ENCODE measurements at places on chromosomes 13 and 19. TPM values are rescaled to one million over a fixed set of nuclear protein-coding genes. Genes with fewer than 3 reads are reported as not detected.
A peak's percentile ranks its signal among the peaks of the same experiment; 100 is the strongest.

The SIGLEC14 gene
- total RNA-seq, result not detected

GRCh38 chr13:59677966-59678814 is 485.5 kb downstream of the DIAPH3 start:
- no peaks in the 10 kb centered on the region for H3K27me3 ChIP-seq
- peak; percentile 29 for DNase-seq
- no peaks in the 10 kb centered on the region for H3K36me3 ChIP-seq
- no peaks in the 10 kb centered on the region for H3K4me1 ChIP-seq
- no peak overlapping the region for H3K27ac ChIP-seq

DNA sequence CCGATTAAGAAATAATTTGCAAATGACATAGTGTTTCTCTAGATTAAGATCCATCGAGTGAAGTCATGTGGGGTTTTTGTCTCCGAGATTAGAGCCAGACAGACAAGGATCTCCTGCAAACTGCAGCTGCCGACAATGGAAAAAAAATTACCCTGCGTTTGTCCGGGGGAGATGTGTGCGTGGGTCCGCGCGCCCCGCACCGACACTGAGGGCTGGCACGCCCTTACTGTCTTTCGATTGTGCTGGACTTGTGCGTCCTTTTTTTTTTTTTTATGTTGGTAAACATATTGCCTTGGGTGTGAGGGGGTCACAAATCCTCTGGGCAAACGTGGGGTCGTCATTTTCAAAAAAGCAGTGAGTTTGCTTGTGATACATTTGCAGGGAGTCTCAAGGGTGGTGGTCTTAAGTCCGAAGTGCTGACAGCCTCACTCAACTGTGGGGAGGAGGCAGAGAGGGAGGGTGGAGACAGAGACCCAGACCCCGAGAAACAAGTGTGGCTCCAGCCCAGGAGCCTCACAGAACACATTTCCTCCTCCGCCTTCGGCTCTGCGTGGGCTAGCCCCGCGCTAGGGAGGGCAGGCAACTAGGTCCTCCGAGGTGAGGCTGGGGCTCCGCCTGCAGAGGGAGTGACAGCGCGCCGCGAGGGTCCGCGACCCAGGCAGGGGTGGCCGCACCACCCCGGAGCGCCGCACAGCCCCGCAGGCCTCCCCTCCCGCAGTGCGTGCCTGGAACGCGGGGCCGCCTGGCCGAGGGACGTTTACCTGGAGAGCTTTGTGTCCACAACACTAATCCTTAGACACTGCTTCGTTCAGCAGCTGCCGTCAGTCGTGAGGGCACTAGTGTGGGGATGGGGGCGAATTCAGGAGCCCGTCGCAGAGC is 11.7 kb upstream of the SOX1 start:
- no peaks in the 10 kb centered on the region for H3K4me1 ChIP-seq
- H3K27ac ChIP-seq, result no peak overlapping the region
- H3K27me3 ChIP-seq, result peaks cover 9% of the 10 kb centered on the region
- DNase-seq, result no peak
- H3K36me3 ChIP-seq, result no peaks in the 10 kb centered on the region

DNA sequence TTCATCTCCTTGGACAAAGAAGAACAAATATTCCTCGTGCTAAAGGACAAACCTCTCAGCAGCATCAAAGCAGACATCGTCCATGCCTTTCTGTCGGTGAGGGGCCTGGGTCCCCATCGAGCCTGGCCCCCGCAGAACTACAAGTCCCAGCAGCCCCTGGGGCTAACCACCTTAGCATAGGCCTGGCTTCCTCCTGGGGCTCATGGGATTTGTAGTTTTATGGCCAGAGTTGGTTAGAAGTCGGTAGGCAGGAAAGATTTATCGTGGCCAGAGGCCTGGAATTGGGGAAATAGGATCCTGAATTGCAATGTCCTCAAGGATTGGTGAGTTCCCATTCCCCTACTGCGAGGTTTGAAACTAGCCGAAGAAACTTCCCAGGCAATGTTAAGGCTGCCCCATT is 19.6 kb downstream of the TMEM150B start:
- no peaks in the 10 kb centered on the region for H3K27me3 ChIP-seq
- H3K4me3 ChIP-seq, result no peak overlapping the region
- H3K27ac ChIP-seq, result no peak overlapping the region
- no peak for DNase-seq
- H3K36me3 ChIP-seq, result peaks cover 19% of the 10 kb centered on the region
- H3K4me1 ChIP-seq, result peaks cover 7% of the 10 kb centered on the region

- no peaks in the 10 kb centered on the region for H3K27me3 ChIP-seq
- H3K4me1 ChIP-seq, result peaks cover 38% of the 10 kb centered on the region
- peaks cover 2% of the 10 kb centered on the region for H3K36me3 ChIP-seq
- DNase-seq, result no peak
These were observed 60.9 kb downstream of the PEX11G start for GRCh38 chr19:7427944-7428343.

DNA sequence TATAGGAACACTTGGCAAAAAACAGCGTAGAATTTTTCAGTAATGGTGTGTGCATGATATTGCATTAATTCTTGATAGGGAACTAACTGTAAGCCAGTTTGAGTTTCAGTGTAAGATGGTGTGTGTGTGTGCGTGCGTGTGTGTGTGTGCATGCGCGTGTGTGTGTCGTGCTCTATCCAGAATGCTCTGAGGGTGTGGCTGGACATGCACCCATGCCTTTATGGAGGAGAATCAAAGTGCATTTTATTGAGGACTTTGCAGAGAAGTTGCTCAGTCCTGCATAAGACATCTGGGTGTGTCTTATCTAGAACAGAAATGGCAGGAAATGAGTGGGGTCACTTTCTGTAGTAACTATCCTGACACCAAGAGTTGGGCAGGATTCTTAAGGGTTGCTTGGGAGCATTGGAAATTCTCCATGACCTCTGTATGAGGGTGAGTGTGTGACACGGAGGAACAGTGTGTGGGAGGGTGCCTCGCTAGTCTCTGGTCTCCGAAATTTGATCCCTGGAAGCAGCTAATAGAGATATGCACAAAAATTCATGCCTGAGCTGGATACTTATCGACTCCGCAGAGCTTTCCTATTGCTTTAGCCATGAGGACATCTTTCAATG is 252.2 kb downstream of the TSHZ3 start:
- no peak overlapping the region for H3K4me3 ChIP-seq
- no peak for DNase-seq
- no peaks in the 10 kb centered on the region for H3K27me3 ChIP-seq

The PGLYRP1 gene
- total RNA-seq, result not detected

The IGFLR1 gene
- total RNA-seq, result 8.3 TPM

The PLVAP gene
- total RNA-seq, result 0.47 TPM

GRCh38 chr19:47230054-47230920 is 712 bp downstream of the BBC3 start:
- DNase-seq, result no peak
- H3K27ac ChIP-seq, result peak overlapping the region; percentile 97
- H3K4me1 ChIP-seq, result peaks cover 72% of the 10 kb centered on the region
- H3K4me3 ChIP-seq, result peak overlapping the region; percentile 78
- H3K36me3 ChIP-seq, result no peaks in the 10 kb centered on the region

The S1PR5 gene
- 4.4 TPM for total RNA-seq

DNA sequence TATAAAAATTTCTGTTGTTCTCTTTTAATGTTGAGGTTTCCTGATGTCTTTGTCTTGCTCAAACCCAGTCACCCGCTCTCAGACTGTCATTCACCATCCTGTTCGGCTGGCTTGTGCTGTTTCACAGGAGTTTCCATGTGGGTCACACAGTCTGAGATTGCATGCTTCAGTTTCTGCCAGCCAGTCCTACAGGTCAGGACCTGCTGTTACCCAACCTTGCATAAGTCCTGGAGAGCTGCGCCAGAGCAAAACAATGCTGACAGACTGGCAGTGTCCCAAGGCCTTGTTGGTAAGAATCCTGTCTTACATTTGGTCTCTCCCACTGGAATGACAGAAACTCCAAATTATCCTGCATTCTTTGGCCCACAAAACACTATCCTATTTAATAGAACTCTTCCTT is 340.0 kb upstream of the SLITRK5 start:
- DNase-seq, result no peak
- no peak overlapping the region for H3K4me3 ChIP-seq
- H3K36me3 ChIP-seq, result no peaks in the 10 kb centered on the region
- H3K27me3 ChIP-seq, result no peaks in the 10 kb centered on the region

The ZBTB45 gene
- total RNA-seq, result 12.0 TPM

The PDX1 gene
- 1.7 TPM for total RNA-seq

The TSSK6 gene
- total RNA-seq, result 4.1 TPM

The LIM2 gene
- not detected for total RNA-seq

GRCh38 chr13:31131470-31131961 is 30.2 kb downstream of the HSPH1 start:
- no peak for DNase-seq
- H3K36me3 ChIP-seq, result peaks cover 19% of the 10 kb centered on the region
- H3K27ac ChIP-seq, result no peak overlapping the region
- no peak overlapping the region for H3K4me3 ChIP-seq
- no peaks in the 10 kb centered on the region for H3K27me3 ChIP-seq

The KLK10 gene
- 33.6 TPM for total RNA-seq

GRCh38 chr19:49615861-49616260 is 24.1 kb downstream of the RRAS start:
- H3K27ac ChIP-seq, result no peak overlapping the region
- peaks cover 21% of the 10 kb centered on the region for H3K36me3 ChIP-seq

GRCh38 chr19:46296722-46297461 is at the start of gene HIF3A:
Gene HIF3A, plus strand, starts transcription at chr19:46297042. Its CDS starts 35 bp downstream, at chr19:46297077.
- no peak for DNase-seq
- no peak within 1 kb of the TSS for H3K4me3 ChIP-seq
- H3K4me1 ChIP-seq, result peaks cover 20% of the 10 kb centered on the region

DNA sequence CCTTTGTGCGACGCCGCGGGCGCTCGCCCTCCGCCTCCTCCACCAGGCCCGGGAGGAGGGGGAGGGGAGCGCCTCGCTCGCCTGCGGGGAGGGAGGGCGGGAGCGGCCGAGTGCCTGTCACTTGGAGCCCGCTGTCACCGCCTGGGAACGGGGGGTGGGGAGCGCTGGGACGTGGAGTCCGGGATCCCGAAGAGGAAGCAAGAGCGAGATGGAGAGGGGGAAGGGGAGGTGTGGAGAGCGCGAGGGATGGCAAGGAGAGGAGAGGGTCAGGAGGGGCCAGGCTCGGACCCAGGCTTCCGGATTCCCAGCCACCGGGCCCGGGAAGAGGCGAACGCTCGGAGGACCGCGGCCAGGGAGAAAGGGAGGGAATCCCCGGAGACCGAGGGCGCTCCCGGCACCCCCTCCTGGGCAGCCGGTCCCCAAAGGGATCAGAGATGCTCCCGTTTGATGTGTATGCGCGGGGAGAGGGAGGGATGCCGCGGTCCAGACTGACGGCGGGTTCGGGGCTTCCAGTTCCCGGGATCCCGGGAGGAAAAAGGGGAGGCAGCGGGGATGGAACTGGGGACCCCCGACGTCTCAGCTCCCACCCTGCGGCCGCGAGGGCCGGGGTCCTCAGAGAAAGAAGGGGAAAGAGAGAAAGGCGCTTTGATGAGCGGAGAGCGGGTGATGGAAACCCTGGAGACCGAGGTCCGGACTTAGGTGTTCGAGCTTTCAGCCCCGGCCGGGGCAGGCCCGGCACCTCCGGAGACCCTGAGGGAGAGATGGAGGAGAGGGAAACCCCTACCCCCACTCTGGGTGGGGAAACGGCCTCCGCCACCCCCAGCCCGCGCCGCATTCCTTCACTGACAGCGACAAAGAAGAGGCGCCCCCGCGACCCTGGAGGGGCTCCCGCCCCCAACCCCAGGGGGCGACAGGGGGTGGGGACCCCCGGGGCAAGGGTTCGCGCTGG is 4.7 kb upstream of the DPF1 start:
- peak overlapping the region; percentile 61 for H3K4me3 ChIP-seq
- H3K4me1 ChIP-seq, result peaks cover 38% of the 10 kb centered on the region
- no peaks in the 10 kb centered on the region for H3K27me3 ChIP-seq
- no peak overlapping the region for H3K27ac ChIP-seq

The SERPINE3 gene
- total RNA-seq, result not detected

DNA sequence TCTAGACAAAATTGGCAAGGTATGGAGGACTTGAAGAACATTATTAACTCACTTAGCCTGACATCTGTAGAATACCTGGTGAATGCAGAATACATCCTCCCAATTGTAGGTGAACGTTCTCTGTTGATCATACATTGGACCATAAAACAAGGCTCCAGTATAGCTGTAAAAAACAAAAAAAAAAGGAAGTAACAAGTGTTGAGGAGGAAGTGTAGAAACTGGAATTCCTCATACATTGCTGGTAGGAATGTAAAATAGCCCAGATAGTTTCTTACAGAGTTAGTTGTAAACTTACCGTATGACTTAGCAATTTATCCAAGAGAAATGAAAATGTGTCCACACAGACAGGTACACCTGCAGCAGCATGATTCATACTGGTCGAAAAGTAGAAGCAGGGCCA is 44.8 kb downstream of the TSSK6 start:
- no peaks in the 10 kb centered on the region for H3K4me1 ChIP-seq
- no peak for DNase-seq
- peaks cover 44% of the 10 kb centered on the region for H3K36me3 ChIP-seq
- H3K27ac ChIP-seq, result no peak overlapping the region
- no peak overlapping the region for H3K4me3 ChIP-seq
- no peaks in the 10 kb centered on the region for H3K27me3 ChIP-seq

DNA sequence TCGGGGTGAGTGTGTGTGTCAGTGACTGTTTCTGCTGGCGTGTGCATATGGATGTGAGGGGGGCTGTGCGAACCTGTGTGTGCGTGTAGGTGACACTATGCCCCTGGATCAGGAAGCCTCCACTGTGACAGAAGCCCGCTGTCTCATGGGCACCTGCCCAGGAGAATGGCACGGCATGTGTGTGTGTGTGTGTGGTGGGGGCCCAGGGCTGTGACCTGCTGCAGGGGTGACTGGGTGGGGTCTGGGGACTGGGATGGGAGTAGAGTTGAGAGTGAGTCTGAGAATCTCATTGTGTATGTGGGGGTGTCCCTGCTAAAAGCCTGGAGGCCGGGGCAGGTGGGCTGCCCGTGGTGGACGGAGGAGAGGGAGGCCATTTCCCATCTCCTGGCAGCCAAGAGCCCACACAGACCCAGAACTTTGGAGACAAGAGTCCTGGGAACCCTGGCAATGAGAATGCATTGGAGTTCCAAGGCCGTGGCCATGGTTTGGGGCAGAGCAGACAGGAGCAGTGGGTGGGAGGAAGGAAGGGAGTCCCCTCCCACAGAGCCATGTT is 6.4 kb upstream of the TPM4 start:
- H3K4me3 ChIP-seq, result peak overlapping the region; percentile 29
- H3K27me3 ChIP-seq, result no peaks in the 10 kb centered on the region
- H3K27ac ChIP-seq, result peak overlapping the region; percentile 83
- DNase-seq, result no peak
- H3K36me3 ChIP-seq, result no peaks in the 10 kb centered on the region

Data from HCT116 (cell line).